Activated CD8-positive, alpha-beta T cell treated with anti-CD3 and anti-CD28 coated beads for 36 hours (primary cell): ENCODE measurements at places on chromosomes 7 and 10.

GRCh38 chr10:47315421-47315820 lies 6.8 kb upstream of the GDF2 start:
- DNase-seq = no peak

- DNase-seq = no peak
These were observed 25.4 kb upstream of the LRGUK start for GRCh38 chr7:134101716-134102115.

DNA sequence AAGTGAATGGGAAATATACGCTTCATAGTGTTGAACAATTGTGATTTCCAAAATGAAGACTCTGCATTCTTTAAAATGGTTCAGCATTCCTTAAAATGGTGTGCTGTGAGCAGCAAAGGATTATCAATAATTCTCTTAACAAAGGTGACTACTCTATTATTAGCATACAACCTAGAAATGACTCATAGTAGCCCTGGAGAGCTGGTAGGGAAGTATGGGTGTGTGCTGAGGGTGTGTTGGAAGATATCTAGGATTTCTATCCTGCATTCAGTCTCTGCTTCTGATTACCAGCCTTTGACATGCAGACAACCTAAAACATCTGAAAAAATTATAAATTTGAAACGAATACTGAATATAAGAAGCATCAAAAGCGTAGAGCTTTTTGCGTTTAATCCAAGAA lies 72.5 kb downstream of the SEMA3D start:
- DNase-seq = no peak

DNA sequence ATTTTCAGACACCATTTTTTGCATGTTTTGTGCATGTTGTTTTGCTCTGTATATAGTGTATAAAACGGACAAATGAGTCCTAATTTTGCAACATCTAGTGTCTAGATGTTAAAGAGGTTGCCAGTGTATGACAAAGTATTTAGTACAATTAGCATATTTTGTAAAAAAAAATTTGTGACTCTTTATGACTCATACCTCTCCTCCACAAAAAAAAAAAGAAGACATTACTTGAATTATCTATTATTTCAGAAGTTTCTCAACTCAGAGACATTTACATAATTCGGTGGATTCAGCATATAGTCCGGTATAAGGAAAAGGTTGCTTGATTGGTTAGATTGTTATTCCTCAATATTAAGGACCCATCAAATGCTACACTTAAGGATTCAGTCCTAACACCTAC lies 26.0 kb downstream of the NUP42 start:
- DNase-seq = no peak

DNA sequence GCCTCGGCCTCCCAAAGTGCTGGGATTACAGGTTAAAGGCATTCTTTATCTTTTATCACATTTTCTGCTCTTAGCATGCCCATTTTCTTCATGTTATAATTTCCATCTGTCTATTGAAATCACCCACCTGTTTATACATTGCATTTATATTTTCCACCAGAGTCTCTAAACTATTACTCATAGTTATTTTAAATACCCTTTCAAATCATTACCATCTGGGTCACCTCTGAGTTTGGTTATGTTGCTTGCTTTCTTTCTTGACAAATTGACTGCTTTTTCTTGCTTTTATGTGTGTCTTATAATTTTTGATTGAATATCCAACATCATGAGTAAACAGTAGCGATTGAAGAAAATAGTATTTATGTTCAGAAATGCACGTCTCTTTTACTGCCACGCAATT lies 71.4 kb downstream of the TMEM270 start:
- DNase-seq = no peak

DNA sequence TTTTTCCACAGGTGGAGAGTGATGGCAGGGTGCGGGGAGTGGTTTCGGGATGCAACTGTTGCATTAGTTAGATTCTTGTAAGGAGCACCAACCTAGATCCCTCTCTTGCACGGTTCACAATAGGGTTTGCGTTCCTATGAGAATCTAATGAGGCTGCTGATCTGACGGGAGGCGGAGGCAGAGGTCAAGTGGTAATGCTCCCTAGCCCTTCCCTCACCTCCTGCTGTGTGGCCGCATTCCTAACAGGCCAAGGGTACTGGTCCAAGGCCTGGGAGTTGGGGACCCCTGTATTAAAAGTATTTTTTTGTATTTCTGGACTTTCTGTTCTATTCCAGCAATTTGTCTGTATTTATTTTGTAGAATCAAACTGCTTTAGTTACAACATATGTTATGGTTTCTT lies 7.2 kb downstream of the CBLL1 start:
- no peak for DNase-seq

DNA sequence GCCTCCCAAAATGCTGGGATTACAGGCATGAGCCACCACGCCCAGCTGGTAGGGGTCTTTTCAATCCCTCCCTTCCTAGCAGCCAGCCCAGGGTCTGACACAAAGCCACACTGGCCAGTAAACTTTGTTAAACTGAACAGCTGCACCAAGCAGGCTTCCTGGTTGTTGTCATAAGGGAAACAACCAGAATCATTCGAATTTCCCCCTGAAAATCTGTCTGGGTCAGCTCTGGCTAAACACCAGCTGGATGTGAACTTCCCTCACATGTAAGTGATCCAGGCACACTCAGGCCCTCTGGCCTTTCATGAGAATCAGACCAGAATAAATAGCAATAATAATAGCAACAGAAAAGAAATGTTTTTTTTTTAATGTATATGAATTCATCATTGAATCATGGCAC lies 7.4 kb downstream of the IMPDH1 start:
- no peak for DNase-seq

GRCh38 chr10:27819781-27820531 lies 74.3 kb upstream of the MKX start:
- no peak for DNase-seq

DNA sequence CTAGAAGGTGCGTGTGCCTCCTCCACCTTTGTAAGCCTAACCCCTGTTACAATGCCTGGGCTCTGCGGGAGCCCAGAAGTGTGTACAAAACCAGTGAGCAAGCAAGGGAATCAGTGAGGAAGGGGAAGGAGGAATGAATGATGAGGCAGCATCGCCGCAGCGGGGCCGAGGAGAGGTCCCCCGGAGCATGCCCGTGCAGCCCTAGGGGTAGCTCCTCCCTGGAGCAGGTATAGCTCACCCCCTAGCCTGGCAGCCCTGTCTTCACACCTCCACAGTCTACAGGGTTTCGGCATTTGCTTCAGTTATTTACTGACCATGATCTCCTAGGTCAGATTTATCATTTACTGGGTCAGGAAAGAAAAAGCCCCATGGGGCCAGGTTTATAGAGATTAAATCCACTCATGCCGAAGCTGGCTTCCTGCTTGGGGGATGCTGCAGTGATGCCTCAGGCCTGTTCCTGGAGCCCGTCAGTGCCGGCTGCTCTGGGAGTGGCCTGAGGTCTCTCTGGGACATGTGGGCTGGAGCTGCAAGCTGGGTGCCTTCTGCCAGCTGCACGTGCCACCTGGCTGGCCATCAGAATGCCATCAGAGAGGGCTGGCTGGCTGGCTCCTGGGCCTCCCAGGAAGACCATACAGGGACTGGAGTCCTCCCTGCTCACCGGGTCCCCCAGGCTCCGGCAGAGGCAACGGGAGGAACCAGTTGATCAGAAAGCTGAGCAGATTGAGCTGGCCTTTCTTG lies 138.9 kb downstream of the GRK5 start:
- no peak for DNase-seq

DNA sequence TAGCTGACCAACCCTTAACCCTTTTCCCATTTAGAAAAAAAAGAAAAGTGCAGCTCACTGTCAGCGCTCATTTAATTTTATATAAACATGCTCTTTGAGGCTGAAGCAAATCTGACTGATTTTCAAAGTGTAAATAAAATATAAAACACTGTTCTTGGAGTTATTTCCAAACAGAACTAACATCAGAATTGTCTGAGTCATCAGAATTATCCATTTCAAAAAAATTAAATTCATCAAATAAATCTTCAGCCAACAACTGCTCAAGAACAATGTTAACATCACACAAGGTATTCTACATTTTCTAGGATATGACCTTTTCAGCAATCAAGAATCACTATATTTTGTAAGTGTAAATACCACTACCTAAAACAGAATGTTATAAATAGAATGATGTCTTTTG lies 93.6 kb downstream of the MAGI2 start:
- DNase-seq = no peak

GRCh38 chr10:4246881-4247358 lies 461.9 kb upstream of the KLF6 start:
- no peak for DNase-seq

DNA sequence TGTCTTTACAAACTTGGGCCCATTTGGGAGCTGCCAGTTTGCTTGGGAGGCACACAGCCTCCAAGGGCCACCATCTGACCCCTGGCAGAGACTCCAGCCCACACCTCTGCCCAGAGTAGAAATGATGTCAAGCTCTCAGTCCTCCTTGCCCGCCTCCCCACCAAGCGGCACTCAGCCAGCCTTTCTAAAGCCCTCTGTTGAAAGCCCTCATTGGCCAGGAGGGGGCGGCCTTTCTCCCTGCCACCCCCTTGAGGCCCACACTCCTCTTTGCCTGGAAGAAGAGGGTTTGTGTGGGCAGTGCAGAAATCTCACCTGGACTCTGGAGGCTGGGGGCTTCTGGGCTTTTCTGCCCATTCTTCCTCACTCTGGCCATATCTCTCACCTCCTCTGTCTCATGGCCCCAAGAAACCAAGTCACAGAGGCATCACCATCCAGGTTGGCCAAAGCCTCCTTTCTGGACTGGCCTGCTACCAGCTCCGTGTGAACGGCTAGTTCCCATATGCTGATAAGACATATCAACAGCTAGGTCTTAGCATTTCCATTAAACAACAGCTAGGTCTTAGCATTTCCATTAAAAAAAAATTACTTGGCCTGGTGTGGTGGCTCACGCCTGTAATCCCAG lies 36.1 kb downstream of the UBTD1 start:
- peak; percentile 64 for DNase-seq
